ENCODE measurements at places on chromosomes 13 and 19. TPM values are rescaled to one million over a fixed set of nuclear protein-coding genes. Genes with fewer than 3 reads are reported as not detected.
A peak's percentile ranks its signal among the peaks of the same experiment; 100 is the strongest.

Gene LILRB2
- total RNA-seq = not detected

DNA sequence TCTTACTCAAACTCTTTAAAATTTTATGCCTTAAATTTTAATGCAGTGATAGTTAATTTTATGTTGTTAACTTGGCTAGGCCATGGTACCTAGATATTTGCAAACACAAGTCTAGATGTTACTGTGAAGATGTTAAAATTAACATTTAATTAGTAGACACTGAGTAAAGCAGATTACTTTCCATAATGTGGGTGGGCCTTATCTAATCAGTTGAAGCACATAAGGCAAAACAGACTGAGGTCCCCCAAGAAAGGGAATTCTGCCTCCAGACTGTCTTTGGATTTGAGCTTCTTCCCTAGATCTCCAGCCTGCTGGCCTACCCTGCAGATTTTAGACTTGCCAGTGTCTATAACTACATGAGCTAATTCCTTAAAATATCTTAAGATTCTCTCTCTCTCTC, 294.0 kb downstream of the ENOX1 start:
- no peak for DNase-seq

GRCh38 chr19:45262570-45262969, 11.5 kb downstream of the MARK4 start:
- DNase-seq = no peak

DNA sequence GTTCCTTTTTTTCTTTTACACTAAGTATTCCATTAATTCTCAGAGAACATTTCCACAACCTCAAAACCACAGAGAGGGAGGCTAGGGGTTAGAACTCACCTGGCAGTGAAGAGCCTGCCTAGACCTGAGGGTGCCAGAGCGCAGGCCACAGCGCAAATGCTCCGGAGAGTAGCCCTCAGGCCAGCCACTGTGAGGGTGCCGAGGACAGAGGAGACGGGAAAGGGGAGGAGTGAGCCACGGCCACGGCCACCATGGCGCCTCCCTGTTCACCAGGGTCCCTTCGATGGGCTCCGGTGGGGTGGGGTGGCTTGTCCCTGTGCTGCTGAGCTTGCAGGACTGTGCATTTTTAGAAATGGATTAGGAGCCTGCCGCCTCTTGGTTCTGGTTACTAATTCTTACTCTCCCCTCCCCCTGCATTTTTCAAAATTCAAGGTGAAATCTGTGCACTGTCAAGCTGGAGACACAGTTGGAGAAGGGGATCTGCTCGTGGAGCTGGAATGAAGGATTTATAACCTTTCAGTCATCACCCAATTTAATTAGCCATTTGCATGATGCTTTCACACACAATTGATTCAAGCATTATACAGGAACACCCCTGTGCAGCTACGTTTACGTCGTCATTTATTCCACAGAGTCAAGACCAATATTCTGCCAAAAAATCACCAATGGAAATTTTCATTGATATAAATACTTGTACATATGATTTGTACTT, 58.8 kb downstream of the GGACT start:
- no peak for DNase-seq

Gene GARIN5A
- 8.2 TPM for total RNA-seq

GRCh38 chr19:6011206-6011605, 33.3 kb upstream of the RANBP3 start:
- DNase-seq = no peak

- DNase-seq = peak; percentile 7
Measured at GRCh38 chr13:113927661-113928581, 46.0 kb downstream of the C13orf46 start.

DNA sequence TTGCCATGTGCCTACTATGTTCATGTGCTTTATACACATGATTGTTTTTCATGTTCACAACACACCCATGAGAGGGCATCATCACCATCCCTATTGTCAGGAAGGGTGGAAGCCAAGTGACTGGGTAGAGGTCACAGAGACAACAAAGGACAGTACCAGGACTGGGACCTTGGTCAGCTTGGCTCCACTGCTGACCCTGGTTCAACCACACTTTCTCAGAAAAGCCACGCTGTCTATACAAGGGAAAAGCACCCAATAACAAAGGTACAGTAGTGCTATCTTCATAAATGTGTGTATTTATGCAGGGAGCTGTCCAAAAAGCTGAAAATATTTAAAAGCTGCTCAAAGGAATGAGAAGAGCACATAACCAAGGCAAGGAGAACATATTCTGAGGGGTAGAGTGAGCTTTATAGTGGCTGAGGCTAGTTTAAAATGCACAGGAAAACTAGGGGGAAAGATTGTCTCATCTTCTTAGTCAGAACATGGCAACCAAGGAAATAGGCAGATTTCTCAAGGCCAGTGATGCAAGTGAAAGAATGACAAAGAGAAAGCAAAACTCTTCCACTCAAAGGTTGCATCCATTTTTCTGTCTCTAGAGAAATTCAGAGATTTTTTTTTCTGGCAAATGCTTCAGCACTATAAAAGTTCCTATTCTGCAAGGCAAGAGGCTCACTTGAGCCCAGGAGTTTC, 415.0 kb downstream of the FOXO1 start:
- DNase-seq = no peak

- DNase-seq = no peak
Measured at GRCh38 chr13:41590122-41590521, 132.8 kb downstream of the RGCC start.

Gene C5AR1
- 0.28 TPM for total RNA-seq

GRCh38 chr13:37429976-37430375, 168.6 kb downstream of the POSTN start:
- no peak for DNase-seq

Gene SHD
- total RNA-seq = 2.0 TPM

DNA sequence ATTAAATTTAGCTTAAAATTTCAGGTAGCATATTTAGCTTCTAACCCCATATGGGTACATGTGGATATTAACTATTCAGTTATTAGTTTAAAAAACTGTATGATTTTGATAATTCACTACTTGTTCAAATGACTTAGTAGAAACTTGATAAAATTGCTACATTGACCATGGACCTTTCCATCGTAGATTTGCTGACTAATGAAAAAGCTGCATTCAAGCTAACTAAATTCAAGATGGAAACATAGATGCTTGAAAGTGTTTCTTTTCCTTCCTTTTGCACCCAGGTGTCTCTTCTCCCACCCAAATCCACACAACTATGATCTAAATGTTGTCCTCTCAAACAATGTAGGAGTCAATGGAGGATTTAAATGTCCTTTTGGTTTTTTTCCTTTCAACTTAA, 439.2 kb downstream of the TBC1D4 start:
- DNase-seq = no peak

DNA sequence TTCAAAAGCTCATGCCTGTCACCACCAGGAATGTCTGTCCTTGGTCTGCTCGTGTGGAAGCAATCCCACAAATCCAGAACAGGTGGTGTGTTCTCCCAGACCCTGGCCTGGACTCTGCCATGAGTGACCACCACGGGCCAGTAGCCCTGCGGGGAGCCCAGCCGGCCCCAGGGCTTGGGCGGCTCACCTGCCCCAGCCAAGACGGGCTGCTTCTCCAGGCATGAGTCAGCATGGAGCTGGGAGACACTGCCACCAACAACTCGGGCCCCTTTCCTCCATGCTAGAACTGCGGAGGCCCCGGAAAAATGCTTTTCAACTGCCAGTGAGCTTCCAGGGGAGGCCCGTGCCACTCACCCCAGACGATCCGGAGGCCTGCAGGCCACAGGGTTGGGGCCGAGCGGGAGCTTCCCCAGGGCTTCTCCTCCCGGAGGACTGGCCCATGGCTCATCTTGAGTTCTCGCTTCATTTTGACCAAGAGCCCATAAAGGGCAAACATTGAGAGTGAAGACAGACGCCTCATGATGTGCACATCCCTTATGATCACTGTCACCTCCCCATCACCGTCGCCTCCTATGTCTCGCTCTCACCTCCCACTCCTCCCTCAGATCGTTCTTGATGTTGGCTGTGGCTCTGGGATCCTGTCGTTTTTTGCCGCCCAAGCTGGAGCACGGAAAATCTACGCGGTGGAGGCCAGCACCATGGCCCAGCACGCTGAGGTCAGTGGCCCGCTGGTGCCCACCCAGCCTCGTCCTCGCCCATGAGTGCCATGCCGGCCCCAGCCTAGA, 16.7 kb downstream of the YIPF2 start:
- DNase-seq = no peak

Gene KIR2DL4
- not detected for total RNA-seq

DNA sequence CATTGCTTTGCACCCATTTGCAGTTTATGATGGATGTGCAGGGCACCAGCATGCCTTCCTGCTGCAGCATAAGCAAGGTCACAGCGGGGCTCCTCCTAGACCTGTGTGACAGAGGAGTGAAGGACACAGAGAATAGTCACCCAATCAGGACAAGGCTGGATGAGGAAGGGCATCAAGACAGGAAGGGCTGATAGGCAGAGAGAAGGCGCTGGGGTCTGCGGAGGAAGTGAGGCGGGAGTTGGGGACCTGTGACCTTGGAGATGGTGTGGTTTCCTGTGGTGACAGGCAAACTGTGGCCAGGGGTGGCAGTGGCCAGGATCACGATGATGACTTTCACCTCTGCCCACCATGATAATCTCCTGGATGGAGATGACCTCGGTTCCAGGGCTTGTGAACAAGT, 16.4 kb upstream of the KCTD15 start:
- no peak for DNase-seq
